ENCODE measurements at places on chromosomes 16 and 17.

DNA sequence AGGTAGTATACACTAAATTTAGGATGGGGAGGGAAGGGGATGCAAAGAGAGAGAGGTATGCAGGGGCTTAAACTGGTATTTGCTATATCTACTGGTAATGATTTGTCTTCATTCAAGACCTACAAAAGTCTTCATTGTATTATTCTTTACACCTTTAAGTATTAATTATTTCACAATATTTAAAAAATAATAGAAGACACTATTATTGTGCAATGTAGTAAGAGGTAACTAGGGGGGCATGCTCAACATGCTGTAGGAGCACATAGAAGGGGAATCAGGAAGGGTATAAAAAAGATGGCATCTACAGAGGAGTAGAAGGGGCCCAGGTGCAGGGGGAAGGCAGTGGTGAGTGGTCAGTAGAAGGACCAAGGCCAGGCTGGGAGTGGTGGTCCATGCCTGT, 14.9 kb upstream of the CCR7 start:
- no peak for DNase-seq

DNA sequence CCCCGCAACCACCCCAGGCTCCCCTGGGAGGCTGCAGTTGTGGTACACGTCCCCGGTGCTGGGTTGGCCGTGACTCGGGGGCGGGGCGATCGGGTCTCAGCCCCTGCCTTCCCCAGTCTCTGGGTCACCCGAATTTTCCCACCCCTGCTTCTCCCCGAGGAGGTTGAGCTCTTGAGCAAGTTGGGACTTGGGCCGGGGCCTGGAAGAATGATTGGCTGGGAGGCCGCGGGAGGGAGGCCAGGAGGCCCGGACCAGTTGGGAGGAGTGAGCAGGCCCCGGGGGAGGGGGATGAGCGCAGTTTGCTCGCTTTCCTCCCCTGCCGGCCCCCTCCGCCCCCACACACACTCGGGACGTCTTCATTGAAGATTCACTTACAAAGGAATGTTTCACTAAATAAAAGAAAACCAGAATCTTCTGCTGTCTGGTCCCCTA, 4.5 kb upstream of the HEXIM1 start:
- DNase-seq = no peak

DNA sequence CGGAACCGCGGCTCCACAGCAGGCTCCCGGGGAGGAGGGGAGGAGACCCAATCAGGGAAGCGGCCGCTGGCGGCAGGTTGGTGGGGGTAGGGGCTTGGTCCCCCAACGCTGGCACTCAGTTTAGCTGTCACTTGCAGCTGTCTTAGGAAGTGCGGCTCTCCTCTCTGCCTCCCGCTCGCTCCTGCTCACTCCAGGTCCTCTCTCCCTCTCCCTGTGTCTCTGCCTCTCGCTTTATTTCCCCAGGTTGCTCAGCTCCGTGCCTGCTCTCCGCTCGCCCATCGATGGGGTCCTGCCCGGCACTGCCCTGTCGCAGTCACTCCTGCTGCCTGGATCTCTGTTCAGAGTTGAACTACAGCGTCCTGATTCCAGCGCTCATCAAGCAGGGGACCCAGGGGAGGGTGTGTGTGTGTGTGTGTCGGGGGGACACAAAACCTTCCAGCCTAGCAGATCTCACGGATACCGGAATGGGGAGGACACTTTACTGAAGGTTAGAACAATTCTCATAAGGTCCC, 145.6 kb downstream of the ENGASE start:
- no peak for DNase-seq

GRCh38 chr17:39144416-39144840, 7.0 kb downstream of the PLXDC1 start:
- DNase-seq = no peak

- no peak for DNase-seq
Measured at GRCh38 chr17:59365383-59365981, 34.0 kb downstream of the YPEL2 start.

DNA sequence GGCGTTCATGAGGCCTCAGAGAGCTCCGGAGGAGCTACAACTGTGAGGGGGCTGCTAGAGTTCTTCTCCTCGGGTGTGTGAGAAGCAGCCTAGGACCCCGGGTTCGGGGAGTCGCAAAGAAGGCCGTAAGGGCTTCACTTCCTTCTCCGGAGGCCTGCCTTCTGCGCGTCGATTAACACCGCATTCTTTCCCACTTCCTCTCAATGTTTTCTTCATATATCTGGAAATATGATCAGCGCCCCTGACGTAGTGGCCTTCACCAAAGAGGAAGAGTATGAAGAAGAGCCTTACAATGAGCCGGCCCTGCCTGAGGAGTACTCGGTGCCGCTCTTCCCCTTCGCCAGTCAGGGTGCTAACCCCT, 449 bp downstream of the SMCR8 start:
- DNase-seq = no peak

- DNase-seq = no peak
Measured at GRCh38 chr16:23523321-23523720, 13.0 kb upstream of the GGA2 start.

- DNase-seq = no peak
Measured at GRCh38 chr17:9916108-9916507, 11.0 kb upstream of the RCVRN start.

- DNase-seq = no peak
Measured at GRCh38 chr17:27622986-27623385, 8.0 kb upstream of the LGALS9 start.

DNA sequence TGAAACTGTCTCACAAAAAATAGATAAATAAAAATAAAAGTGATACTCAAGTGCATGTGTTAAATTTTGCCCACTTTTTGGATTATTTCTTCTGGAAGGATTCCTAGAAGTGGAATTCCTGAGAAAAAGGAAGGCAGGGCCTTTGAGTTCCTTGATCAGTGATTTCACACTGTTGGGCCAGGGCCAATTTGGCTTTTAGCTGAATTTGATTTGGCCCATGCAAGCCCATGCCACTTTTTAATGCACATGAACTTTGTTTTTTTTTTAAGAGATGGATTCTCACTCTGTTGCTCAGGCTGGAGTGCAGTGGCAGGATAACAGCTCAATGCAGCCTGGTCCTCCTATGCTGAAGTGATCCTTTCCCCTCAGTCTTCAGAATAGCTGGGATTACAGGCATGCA, 96.3 kb downstream of the TNFRSF13B start:
- no peak for DNase-seq

DNA sequence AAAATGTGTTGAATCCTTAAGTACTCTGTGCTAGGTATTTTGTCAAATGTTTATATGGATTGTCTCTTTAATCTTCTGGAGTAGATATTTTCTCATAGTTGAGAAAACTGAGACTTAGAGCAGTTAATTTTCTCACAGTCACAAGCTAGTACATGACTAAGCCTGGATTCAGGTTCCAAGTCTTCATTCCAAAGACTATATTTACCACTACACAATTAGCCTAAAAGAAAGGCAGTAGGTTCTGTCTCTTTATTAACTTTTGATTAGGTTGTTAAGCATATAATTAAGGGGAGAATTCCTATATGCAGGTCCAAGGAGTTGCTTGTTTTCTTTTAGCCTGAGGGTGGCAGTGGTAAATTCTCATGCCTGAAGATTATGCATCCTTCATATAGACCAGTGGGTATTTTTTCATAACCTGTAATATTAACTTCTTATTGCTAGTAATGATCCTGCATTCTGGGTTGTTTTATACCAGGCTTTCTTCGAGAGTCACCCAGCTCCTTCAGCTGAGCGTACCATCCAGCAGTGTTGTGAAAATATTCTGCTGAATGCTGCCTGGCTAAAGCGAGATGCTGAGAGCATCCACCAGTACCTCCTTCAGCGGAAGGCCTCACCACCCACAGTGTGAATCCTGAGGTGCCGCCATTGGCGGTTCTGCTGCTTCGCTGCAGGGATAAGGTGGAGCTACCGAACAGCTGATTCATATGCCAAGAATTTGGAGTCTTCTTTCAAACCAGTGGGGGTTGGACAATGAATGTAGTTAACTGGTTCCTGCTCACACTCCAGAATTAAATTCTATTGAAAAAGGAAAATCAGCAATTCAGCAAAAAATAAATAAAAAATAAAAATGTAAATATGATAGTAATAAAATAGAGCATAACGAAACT, 28.2 kb upstream of the KPNB1 start:
- no peak for DNase-seq

DNA sequence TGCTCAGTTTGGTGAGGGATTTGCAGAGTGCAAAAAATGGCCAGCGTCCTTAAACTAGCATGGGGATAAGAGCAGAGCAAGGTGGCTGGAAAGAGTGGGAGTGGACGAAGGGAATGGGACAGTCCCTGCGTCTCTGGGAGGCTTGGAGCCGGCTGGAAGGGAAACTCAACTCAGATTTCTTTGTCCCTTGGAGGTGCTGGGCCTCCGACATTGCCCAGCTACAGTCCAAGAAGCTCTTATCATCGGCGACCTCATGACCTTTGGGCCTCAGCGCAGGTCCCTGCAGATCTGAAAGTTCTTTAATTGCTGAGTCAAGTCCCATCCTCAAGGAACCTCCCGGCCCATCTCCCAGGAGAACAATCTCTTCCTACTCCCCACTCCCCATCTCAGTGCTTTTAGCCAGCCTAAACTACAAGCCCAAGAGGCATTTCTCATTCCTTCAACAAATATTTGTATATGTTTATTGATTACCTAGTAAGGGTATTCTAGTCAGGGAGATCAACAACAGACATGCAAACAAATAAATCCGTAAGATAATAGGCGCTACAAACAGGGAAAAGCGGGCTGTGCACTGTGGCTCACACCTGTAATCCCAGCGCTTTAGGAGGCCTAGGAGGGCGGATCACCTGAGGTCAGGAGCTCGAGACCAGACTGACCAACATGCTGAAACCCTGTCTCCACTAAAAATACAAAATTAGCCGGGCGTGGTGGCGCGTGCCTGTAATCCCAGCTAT, 985 bp upstream of the TMEM107 start:
- no peak for DNase-seq

All from stimulated activated effector memory CD8-positive, alpha-beta T cell treated with anti-CD3 and anti-CD28 coated beads, Interleukin-12 subunit alpha, Interleukin-12 subunit beta, amount 100 ng/mL, for 72 hours (primary cell).